ENCODE measurements at places on chromosomes 12 and 14.

DNA sequence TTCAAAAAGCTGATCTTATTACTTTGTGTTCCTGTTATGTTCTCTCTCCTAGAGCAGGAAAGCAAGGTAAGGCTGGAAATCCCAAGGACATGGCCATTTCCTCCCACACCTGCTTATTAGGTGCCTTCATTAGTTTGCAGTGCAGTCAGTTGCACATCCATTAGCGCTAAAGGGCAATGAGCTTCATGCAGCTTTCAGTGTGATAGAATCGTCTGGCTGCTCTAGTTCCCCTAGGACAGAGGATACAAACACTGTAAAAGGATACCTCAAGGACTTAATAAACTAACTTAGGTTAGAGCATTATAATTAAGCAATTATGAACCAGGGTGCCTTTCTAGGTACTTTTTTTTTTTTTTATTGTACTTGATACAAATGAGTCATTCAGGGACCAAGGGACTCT, 21.1 kb downstream of the TMEM117 start:
- no peak for DNase-seq

DNA sequence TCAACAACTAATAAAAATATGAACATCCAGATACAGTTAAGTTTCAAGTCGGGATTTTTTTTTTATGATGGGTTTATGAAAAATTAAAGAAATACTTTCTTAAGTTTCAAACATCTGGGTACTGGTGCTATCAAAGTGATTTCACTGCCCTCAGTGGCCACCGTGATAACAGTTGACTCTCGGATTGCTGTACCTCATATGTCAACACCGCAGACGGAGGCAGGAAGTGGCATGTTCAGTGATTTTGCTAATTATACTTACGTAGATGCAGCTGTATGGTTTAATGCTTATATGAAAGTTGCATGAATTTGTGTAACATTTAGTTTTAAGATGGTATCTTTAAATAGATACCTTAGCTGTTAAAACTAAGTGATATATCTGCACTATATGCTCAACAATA, 20.8 kb upstream of the FBLN5 start:
- no peak for DNase-seq

- no peak for DNase-seq
These were observed 132.6 kb downstream of the TMEM132D start for GRCh38 chr12:129771238-129771637.

GRCh38 chr12:122366685-122367475, 55.6 kb downstream of the CLIP1 start:
- DNase-seq = no peak

DNA sequence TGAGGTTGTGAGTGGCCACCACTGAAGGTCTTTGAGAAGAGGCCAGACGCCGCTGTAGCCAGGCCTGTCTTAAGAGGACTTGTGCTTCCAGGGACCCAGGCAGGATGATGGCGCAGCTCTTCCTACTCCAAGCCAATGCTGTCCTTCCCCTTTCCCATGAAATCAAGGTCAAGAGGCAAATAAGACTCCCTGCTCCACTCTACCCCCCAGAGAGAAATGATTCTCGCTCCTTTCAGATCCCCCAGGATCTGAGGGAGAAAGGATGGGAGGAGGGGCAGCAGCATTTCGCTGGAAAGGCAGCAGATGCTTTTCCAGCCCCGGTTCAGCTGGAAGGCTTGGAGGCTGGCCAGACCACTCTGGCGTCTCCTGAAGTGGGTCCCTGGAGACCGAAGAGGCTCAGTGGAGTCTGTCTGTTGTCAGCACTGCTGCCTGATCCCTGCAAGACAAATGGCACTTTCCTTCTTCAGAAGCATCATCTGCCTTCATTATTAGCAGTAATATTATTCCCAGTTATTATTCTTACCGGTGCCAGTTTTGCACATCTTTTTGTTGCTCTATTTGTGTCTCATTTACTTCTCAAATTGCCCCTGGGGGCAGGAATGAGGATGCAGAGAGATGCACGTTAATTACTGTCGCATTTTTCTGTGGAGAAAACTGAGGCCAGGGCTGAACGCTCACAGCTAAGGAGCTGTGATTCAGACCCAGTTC, 51.4 kb downstream of the C14orf132 start:
- DNase-seq = no peak

DNA sequence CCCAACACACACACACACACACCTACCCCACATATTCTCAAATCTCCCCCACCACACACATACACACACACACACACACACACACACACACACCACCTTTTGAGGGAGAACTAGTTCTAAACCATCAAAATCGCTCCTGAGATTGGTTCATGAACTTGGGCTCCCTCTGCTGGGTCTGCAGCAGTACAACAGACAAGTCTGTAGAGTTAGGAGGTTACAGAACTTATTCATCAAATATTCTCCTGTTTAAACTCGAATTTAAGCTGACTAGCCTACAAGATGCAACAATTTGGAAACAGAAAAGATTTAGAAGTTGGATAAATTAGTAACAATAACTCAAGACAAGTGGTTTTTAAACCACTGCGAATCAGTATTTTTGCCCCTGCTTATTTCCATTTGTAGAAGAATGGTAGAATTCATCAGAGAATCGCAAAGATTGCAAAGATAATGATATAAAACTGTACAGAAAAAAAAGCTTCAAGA, 136.4 kb upstream of the USP15 start:
- no peak for DNase-seq

GRCh38 chr12:95470300-95470699, 3.7 kb upstream of the METAP2 start:
- DNase-seq = no peak

DNA sequence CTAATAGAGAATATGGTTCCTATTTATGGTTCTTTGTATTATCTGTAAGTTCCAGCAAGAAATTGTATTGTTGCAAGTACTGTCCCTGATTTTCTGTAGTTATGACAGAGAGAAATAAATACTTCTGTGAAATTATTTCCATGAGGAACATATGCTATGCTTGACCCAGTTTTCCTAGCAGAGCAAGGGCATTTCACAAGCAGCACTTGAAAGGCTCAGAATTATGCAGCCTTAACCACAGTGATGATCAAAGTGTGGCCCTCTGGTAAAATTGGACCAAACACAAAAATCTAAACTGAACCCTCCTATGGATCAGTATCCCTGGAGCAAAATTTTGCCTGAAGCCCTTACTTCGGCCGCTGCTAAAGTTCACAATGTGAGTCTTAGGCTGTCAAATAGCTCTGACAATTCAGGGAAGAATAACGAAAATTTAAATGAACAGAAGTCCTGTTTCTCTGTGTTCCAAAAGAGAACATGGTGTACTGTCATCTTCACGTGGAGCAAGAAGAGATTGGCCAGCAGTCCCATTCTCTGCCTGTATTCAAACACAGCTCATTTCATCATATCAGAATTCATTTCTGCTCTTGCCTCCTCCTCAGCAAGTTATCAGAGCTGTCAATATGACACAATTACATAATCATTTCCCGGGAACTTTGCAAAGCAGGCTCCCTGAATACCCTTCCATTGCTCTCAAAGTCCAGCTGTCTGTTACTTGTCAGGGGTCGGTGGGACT, 471.9 kb downstream of the RPS29 start:
- DNase-seq = no peak

- peak; percentile 98 for DNase-seq
These were observed at the start of gene SP1 for GRCh38 chr12:53380104-53380793. Gene SP1 (plus strand): TSS chr12:53380176. CDS start chr12:53380292, 116 bp downstream.

GRCh38 chr12:112598626-112599025, 179.9 kb downstream of the PTPN11 start:
- DNase-seq = no peak

DNA sequence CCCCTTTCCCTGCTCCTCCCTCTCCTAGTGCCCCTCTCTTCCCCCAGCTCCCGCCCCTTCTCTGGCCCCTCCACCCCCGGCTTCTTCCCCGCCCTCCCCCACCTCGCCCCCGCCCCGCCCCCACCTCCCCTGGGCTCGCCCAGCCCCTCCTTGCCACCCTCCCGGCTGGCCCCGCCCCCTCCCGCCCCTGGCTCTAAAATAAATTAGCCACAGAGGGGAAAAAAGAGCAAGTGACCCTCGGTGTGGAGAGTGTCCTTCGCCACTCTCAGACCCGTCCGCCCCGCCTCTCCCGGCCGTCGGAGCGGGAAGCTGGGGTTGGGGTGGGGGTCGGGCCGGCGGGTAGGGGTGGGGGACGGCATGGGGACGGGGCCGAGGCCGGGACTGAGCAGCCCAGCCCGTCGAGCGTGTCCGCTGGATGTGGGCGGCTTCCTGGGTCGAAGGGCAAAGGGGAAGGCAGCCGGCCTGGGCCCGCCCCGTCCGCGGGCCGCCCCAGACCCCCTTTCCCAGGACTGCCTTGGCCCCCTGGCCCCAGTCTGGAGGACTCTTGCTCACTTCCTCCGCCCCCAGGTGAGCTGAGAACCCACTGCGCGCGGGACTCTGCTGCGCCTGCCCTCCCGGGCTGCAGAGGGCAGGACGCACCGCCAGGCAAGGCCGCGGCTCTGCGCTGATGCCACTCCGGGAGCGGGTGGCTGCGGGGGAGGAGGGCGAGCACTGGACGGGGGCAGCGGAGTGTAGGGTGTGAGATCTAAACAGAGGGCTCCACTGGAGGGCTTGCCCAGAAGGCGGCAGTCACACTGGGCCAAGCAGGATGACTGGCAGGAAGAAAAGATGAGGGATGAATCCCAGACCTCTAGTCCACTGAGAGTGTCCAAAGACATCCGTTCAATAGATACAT, 570 bp upstream of the FIGNL2 start:
- no peak for DNase-seq

- no peak for DNase-seq
These were observed 18.1 kb downstream of the ARPC3 start for GRCh38 chr12:110431957-110432587.

- no peak for DNase-seq
These were observed 67.8 kb downstream of the HMGA2 start for GRCh38 chr12:65891987-65892481.

DNA sequence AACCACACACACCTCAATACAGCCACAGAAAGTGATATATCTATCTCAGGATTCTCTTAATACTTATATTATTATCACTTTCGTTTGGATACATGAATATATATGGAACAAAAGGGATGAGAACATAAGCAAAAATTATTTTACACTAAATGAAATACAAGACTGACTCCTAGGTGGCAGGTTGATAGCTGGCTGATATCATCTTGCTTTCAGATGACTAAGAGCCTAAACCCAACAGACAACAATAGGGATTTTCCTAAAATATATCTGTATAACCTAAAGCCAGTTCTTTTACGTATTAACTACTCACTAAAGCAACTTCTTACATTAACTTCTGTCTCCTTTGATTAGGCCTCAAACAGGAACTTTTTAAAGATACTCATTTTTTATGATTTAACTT, 65.1 kb downstream of the BAZ1A start:
- DNase-seq = no peak

DNA sequence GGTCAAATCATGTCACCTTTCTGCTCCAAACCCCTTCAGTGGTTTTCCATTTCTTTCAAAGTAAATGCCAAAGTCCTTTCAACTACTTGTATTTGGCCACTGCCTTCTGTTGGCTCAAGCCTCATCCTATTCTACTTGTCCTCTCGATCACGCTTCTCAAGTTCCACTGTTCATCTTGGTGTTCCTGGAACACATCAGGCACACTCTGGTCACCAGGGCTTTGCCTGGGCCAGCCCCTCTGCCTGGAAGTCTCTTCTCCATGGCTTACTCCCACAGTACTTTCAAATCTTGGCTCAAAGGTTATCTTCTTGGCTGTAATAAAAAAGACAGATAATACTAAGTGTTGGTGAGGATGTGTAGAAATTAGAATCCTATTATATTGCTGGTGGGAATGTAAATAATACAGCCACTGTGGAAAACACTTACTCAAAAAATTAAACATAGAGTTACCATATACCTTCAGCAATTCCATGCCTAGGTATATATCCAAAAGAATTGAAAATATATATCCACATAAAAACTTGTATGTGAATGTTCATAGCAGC, 17.3 kb upstream of the PPFIBP1 start:
- DNase-seq = no peak

- DNase-seq = no peak
These were observed 10.5 kb upstream of the PNMA1 start for GRCh38 chr14:73724696-73725095.

GRCh38 chr12:96152164-96152563, 42.0 kb upstream of the ELK3 start:
- DNase-seq = no peak

DNA sequence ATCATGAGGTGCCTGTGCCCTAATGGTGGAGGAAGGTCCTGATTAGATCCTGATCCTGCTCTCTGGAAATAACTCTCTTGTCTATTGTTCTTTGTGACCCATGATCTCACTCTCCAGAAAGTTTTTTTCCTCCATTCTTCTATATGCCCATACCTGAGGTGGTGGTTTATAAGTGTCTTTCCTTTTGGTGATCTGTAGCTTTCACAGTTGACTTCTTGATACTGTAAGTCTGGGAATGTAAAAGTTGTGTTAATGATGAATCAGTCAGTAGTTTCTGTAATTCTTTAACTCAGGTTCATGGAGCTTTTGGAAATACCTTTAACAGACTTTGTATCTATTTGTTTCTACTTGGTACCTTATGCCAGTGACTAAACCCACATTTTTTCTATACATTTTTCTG, 444.0 kb upstream of the FLRT2 start:
- no peak for DNase-seq

DNA sequence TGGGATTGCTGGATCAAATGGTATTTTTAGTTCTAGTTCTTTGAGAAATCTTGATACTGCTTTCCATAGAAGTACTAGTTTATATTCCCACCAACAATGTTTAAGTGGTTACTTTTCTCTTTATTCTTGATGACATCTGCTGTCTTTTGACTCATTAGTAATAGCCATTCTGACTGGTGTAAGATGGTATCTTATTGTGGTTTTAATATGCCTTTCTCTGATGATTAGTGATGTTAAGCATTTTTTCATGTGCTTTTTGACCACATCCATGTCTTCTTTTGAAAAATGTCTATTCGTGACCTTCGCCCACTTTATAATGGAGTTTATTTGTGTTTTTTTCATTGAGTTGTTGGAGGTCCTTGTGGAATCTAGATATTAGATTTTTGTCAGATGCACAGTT, 865.7 kb downstream of the SLC6A15 start:
- no peak for DNase-seq

DNA sequence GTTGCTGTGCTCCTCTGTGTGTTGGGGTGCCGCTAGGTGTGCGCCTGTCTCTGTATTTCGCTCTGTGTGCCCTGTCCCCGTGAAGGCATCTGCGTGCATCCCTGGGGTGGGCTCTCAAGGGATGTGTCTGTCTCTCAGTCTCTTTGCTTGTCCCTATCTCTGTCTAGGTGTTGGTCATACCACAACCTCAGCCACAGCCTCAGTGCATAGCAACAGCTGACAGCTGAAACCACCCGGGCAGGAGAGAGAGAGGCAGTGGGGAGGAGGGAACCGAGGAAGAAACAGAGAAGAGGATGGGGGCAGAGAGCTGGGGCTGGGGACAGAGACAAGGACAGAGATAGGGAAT, 953 bp upstream of the NXPH4 start:
- DNase-seq = no peak

DNA sequence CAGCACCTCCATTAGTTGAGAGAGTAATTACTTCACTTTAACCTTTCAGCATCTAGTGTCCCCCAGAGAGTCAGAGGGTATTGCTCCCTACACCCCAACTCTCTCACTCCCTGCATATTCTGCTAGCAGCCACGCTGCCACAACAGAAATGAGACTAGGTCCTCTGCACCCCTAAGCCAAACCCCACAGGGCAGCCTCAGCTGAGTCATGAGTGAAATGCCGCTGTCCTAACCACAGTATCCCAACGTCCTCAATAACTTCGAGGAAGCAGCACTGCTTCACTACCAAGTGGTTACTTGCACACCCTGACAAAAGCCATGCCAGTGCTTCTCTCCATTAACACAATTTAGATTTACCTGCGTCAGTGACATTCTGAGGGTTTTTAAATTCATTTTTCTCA, 6.9 kb upstream of the LYZ start:
- no peak for DNase-seq

All from stimulated activated CD8-positive, alpha-beta memory T cell treated with anti-CD3 and anti-CD28 coated beads, Interleukin-4, amount 100 ng/mL, for 1 hour (primary cell).